ENCODE measurements at places on chromosomes 16 and 17.
A peak's percentile ranks its signal among the peaks of the same experiment; 100 is the strongest.

GRCh38 chr17:19410091-19410490 lies 941 bp upstream of the RNF112 start:
- DNase-seq = no peak

GRCh38 chr17:57929386-57929785 lies 25.8 kb downstream of the CUEDC1 start:
- DNase-seq = no peak

GRCh38 chr16:88468275-88469129 lies 15.4 kb downstream of the ZFPM1 start:
- no peak for DNase-seq

DNA sequence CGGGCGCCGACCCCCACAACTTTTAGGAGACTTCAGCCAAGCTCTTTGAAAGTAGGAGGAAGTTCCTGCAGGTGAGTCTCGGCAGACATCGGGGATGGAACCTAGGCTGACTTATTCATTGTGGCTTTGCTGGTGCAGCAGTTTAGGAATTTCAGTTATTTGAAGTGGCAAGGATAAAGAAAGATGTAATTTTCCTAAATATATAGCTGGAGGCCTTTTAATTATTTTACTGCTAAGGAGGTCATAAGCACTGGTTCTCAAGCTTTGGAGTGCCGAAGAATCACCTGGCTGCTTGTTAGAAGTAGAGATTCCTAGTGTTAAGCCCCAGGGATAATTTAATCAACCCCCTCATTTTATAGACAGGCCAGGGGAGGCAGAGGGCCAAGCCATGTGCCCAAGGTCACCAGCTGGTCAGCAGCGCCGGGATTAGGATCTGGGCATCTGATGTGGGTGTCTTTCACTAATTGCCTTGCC lies 28.9 kb upstream of the BCAR1 start:
- DNase-seq = no peak

DNA sequence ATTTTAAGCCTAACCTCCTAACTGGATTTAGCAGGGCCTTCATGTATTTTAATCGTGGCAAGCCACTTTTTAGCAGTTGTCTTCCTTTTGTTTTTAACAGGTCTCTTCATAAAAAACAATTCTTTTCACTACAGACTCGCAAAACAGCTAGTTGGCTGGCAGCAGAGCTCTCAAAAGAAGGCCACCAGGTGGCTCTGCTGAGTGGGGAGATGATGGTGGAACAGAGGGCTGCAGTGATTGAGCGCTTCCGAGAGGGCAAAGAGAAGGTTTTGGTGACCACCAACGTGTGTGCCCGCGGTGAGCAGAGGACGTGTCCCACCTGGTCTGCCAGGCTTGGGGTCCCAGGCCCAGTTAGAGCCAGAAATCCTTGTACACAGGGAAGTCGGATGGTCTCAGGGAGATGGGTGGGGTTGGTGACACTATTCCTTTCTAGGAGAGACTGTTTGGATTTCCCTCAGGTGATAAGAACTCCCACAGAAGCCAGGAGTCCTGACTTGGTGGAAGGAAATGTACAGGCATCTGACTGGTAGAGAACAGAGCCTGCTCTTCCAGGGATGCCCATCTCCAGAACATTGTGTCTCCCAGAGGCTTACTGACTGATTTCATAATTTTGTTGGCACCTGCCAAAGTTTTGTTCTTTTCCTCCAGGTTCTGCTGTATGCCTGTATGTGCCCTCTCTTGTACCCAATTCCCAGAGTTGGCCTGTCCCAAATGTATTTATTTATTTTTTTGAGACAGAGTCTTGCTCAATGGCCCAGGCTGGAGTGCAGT lies 14.9 kb upstream of the DDX19A start:
- peak; percentile 24 for DNase-seq

DNA sequence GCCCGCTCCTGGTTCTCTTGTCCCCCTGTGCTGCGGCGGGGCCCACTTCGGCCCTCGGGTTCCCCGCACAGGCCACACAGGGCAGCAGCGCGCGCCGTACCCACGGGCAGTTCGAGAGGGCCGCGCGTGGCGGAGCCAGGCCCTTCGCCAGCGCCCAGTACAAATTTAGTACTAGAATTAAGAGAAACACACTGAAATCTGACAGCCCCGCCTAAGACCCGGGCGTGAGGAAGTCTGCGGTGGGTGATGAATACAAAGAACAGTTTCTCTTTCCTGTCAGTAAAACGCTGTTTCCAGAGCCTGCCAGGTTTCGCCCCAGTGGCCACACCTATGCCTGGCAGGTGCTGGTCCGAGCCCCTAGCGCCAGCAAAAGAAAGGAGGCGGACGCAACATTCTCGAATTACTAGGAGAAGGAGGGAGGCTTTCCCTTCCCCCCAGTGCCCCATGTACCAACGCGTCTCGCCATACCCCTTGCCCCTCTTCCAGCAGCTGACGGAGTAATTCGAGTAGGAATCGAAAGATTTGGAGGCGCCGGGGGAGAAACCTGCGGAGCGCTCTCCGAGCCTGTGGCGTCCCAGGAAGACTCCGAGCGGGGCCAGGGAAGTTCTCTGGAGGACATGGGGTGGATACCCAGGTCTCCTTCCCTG lies 591 bp upstream of the SLFN5 start:
- peak; percentile 51 for DNase-seq

DNA sequence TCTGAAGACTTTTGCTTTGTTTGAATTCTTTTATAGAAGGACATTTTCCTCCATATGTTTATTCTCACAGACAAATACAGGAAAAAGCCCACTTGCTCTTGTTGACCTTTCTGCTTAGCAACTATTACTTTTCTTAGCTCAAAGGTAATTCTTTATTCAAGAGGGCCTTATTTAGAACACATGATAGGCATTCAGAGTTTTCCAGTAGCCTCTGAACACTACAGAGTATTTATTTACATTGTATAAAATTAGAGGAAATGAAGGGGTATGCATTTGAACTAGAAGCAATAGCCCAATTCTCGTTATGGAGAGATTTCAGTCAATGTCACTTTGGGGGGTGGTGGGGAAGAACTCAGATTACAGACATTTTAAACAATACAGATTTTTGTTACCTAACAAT lies 581.7 kb downstream of the KCNJ2 start:
- DNase-seq = no peak

DNA sequence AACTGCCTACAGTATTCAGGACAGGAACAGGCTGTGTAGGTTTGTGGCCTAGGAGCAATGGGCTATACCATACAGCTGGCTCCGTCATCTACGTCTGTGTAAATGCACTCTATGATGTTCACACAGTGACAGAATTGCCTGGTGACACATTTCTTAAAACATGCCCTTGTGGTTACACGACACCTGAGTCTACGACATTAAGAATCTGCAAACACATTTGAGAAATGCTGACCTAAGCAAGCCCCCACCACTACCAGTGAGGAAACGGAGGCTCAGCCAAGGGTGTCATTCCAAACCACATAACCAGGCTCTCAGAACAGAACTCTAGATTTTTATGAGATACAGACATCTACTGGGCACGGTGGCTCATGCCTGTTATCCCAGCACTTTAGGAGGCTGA lies 23.5 kb downstream of the USP36 start:
- DNase-seq = no peak

DNA sequence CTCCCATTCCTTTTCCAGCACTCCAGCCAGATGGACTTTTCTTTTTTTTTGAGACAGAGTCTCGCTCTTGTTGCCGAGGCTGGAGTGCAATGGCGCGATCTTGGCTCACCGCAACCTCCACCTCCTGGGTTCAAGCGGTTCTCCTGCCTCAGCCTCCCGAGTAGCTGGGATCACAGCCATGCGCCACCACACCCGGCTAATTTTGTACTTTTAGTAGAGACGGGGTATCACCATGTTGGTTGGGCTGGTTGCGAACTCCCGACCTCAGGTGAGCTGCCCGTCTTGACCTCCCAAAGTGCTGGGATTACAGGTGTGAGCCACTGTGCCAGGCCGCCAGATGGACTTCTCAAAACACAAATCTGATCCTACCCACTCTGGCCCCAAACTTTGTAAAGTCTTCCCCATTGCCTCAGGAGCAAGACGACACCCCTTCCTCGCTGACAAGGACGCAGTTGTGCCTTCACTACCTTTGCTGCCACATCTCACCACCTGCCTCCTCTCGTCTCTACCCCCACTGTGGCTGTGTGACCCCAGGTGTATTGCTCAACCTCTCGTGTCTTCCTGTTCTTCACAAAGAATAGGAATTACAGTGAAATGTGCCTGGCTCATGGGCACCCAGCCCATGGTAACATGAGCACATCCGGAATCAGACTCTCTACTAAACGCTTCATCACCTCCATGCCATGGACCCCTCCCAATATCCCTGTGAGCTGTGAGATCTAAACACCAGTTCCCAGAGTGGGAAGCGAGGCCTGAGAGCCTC lies 3.7 kb upstream of the BANP start:
- no peak for DNase-seq
